ENCODE measurements at places on chromosomes 2 and 18. TPM values are rescaled to one million over a fixed set of nuclear protein-coding genes. Genes with fewer than 3 reads are reported as not detected.

GRCh38 chr2:170162271-170162632 is 15.7 kb upstream of the MYO3B start:
- no peaks in the 10 kb centered on the region for H3K36me3 ChIP-seq
- H3K4me3 ChIP-seq: no peak overlapping the region
- H3K4me1 ChIP-seq: peaks cover 14% of the 10 kb centered on the region
- H3K27ac ChIP-seq: peak overlapping the region; percentile 33
- peak; percentile 38 for DNase-seq
- H3K27me3 ChIP-seq: no peaks in the 10 kb centered on the region

GRCh38 chr2:240169486-240170353 is 29.3 kb upstream of the OTOS start:
- peaks cover 61% of the 10 kb centered on the region for H3K27me3 ChIP-seq
- no peak overlapping the region for H3K4me3 ChIP-seq
- DNase-seq: no peak
- H3K36me3 ChIP-seq: no peaks in the 10 kb centered on the region

DNA sequence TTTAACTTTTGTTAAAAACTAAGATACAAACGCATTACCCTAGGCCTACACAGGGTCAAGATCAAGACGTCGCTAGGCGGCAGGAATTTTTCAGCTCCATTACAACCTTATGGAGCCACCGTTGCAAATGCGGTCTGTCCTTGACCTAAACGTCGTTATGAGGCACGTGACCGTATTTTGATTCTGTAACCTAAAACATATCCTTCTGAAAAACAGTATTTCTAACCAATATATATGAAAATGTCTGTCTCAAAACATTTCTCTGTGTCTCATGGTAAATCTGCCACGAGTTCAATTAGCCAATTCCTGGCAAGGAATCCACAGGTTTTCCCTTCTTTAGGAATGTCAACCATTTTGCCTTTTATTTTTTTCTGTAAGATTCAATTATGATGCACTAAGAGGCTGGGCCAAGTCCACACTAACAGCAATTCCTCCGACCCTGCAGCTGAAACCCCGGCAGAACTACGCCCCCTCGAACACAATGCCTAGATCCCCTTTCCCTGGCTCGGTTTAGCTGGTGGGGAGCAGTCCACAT is 1.7 kb downstream of the RTN4 start:
- peak; percentile 64 for DNase-seq
- H3K27me3 ChIP-seq: no peaks in the 10 kb centered on the region
- peak overlapping the region; percentile 99 for H3K27ac ChIP-seq
- H3K4me3 ChIP-seq: peak overlapping the region; percentile 94
- H3K36me3 ChIP-seq: peaks cover 21% of the 10 kb centered on the region

Gene KCNG2
- not detected for total RNA-seq

Gene FHOD3
- 5.3 TPM for total RNA-seq

Gene DPP10
- total RNA-seq: not detected

Gene INHA
- total RNA-seq: 2.2 TPM

All from MCF 10A (cell line).